ENCODE measurements at places on chromosomes 7 and 10.

- no peak for DNase-seq
Observed at GRCh38 chr10:17792991-17793390, 16.2 kb upstream of the MRC1 start.

DNA sequence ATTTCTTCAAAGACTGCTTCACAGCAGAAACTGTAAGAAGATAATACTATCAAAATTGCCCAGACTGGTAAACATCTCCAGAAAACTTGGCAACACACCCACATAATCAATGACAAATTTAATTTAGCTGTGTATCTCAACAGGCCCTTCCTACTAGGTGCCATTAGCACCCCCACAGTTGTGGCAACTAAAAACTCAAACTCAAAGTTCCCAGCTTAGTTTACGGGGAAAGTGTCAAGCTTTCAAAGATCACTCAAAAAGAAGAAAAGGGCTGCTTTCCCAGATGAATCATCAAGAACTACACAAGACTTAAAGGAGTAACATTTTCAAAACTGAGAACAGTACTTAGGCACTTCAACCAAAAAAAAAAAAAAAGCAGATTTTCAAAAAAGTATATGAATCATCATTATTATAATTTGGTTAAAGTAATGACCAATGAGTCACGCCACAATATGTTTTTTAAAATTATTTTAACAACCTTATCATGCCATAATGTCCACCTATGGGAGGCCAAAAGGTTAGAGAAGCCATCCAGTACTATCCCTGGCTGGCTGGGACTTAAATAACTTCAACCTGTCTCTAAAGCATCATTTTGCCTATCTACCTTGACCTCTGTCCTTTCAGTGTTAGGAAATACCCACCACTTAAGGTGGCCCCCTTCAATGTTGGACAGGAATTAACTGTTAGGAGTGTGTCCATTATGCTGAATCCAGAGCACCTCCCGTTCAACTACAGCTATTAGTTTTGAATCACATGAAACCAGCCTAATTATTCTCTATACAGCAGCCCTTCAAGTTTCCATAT is 90.8 kb downstream of the ZFAND4 start:
- peak; percentile 91 for DNase-seq

- no peak for DNase-seq
Observed at GRCh38 chr7:37673523-37673922, 10.0 kb upstream of the GPR141 start.

- peak; percentile 37 for DNase-seq
Observed at GRCh38 chr7:107889992-107890391, 991 bp upstream of the DLD start.

- no peak for DNase-seq
Observed at GRCh38 chr7:72337390-72338167, 74.6 kb downstream of the CALN1 start.

DNA sequence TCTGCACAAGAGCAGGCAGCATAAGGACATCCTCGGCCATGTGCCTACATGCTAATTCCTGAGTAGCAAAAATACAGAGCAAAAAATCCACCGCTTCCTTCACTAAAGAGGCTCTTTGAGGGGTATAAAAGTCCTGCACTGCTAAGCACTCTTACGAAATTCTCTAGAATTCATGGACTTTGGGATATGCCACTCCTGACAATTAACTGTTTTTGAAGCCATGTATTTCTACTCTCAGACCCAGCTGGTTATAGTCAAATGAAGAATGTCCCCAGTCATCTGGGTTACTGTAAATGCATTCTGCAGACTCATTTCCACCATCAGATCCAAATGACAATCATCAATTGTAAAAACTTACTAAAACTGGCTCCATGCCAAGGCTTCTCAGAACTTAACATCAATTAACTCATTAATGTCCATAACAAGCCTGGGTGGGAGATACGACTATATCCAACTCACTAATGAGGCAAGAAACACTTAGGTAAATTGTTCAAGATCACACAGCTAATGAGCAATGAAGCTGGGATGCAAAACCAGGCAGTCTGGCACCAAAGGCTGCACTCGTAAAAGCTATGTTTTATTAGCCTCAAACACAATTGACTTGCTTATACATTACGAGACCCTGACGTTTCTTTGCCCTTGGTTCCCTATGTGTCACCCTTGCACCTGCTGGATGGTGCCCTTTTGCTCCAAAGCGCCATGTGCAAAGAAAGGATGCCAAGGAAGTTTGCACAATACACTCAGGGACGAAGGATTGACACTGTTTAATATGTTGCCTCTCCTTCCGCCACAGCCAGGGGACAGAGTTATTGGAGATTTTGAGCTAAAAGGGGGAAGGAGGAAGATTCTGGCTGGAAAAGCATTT is 250.4 kb downstream of the ELMO1 start:
- no peak for DNase-seq

- DNase-seq = no peak
Observed at GRCh38 chr10:81414038-81414437, 461.0 kb upstream of the NRG3 start.

DNA sequence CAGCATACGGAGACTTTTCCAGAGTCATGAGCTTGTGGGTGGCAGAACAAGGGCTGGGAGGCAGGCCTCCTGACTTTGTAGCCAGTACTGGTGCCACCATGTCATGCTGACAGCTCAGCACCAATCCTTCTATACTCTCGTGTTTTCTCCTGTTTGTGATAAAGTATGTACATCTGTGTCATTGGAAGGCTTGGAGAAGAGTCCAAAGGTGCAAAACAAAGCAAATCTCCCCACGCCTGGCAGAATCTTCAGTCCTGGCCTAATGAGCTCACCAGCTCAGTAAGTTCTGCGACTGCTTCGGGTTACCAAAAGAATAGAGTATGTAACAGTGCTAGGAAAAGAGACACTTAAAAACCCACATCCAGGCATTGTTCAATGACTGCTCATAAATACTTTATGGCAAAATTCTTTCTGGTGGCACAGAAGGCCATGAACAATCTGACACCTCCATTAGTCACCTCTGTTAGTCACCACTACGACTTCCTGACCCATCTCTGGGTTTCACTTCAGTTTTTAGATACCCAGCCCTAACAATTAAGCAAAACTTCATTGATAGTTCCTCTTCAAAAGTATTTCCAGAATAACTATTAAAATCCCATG is 24.5 kb downstream of the STEAP1 start:
- no peak for DNase-seq

DNA sequence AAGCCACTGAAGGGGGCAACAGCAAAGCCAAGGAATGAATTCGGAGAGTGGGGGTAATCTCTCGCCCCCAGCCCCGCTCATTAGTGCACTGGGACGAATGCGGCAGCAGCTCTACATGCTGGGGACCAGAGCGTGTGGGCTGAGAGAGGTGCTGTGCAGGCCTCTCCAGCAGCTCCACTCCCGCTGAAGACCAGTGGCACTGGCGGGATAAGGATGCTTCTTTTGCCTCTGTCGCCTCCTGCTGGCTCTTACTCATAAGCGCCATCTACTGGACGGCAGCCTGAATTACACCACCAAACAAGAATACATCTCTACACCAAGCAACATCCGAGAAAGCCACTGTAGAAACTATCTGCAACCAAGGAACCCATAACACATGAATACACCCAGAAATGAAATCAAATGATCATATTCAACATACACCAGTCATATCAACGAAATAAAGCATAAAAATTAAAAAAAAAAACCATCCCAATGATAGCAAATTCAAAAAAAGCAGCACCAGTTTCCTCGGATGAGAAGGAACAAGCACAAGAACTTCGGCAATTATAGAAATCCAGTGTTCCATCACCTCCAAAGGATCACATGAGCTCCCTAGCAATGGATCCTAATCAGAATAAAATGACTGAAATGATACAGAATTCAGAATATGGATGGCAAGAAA is 79.0 kb upstream of the TMEM168 start:
- peak; percentile 66 for DNase-seq

DNA sequence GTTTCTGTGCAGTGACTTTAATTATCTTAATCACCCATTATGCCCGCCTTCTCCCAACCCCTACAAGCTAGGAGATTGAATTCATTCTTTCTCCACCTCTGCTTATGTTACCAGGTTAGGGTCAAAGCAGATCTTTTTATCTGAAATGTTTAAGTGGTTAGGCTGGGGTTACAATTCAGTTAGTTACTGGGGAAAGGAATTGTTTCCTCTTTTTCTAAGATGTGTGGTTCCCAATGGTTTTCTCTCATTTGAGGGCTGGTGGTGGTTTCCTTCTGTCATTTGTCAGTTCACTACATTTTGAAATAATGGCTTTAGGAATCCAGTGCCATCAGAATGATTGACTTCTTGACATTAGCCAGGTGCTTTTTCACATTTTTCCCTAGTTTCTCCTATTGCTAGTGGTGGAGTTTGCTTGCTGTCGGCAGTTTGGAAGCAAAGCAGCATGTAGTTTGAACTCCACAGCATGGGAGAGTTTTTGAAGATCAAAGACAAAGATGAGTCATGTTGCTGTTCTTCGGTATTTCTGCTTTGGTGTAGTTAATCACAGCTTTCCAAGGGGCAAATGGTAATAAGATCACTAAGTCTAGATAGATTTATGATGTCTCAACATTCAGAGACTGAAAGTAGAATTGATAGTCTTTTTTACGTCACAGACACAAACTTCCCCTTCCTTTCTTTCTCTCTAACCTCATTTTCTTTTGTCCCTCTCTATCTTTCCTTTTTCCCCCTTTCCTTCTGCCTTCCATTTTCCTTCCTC is 168.2 kb downstream of the SND1 start:
- DNase-seq = no peak

DNA sequence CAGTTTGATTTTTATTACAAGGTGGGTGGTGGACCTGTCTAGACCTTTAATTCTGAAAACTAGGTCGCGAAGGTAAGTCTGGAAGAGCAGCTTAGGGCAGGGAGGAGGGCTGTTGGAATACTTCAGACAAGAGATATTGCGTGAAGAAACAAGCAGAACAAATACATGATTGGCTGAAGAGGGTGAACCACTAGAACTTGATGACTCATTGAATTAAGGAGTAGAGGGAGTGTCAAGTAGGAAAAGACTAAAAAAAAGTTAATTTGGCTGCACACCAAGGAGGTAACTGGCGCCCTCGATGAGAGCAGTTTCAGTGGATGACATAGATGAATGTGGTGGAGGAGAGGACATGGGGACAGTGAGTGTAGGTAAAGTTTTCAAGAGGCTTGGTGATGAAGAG is 41.3 kb downstream of the WNT2 start:
- no peak for DNase-seq

- no peak for DNase-seq
Observed at GRCh38 chr7:27916372-27916771, 176.4 kb downstream of the TAX1BP1 start.

DNA sequence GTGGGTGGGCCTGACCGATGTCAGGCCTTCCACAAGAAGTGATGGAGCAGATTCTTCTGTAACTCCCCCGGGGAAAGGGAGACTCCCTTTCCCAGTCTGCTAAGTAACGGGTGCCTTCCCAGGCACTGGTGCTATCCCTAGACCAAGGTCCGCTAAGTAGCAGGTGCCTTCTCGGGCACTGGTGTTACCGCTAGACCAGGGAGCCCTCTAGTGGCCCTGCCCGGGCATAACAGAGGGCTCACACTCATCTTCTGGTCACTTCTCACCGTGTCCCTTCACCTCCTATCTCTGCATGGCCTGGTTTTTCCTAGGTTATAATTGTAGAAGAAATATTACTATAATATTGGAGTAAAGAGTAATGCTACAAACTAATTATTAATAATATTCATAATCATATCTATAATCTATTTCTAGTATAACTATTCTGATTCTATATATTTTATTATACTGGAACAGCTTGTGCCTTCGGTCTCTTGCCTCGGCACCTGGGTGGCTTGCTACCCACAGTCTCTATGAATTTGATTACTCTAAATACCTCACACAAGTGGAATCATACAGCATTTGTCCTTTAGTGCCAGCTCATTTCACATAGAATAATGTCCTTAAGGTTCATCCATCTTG is 1378.7 kb downstream of the XPNPEP1 start:
- peak; percentile 76 for DNase-seq

DNA sequence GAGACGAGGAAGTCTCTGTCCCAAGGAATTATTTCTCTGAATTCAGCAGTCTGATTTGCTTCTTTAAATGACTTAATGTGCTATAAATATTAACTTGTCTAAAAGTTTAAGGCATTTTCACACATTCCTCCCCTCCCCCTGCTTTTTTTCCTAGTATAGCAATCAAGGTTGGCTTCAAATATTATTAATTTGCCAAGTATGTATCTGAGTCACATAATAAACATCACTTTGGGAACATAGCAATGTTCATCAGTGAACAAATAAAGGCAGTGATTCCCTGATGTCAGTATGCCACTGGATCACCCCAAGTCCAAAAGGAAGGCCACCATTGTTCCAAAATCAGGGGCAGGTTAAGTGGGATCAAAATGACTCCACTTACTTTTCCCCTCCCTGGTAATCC is 40.5 kb downstream of the PDE6C start:
- no peak for DNase-seq
